ENCODE measurements at places on chromosomes 3 and 15.

- no peak for DNase-seq
These were observed 18.8 kb downstream of the BCL2L10 start for GRCh38 chr15:52093539-52094510.

DNA sequence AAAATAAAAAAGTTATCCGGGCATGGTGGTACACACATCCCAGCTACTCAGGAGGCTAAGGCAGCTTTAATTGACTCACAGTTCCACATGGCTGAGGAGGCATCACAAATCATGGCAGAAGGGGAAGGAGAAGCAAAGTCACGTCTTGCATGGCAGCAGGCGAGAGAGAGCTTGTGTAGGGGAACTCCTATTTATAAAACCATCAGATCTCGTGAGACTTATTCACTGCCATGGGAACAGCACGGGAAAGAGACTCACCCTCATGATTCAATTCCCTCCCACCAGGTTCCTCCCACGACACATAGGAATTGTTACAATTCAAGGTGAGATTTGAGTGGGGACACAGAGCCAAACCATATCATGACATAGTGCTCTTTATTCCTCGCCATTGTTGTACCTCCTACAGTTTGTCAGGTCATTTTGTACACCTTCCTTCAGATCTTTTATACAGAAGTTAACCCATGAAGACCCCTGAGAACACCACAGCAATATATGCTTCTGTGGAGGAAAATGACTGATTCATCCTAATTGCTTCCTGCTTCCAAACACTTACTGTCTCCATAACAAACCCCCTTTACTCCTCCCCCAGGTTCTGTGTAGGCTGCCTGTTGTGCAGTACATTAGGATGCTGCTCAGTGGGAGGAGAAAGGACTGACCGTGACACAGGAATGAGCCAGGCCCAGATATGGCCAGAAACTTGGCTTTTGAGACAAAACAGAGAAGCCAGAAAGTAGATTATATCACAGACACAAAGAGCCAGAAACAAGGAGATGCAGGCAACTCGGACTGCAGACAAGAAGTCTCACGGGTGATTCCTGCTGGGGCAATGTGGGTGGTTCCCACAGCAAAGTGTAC lies 67.9 kb upstream of the HEG1 start:
- no peak for DNase-seq

GRCh38 chr15:59166166-59166565 lies 40.5 kb upstream of the LDHAL6B start:
- no peak for DNase-seq

GRCh38 chr15:71807691-71808091 lies 2.7 kb upstream of the NR2E3 start:
- no peak for DNase-seq

GRCh38 chr3:4807381-4808280 lies 171.6 kb upstream of the BHLHE40 start:
- no peak for DNase-seq

GRCh38 chr3:46393554-46394434 lies 13.1 kb downstream of the CCR5AS start:
- DNase-seq = no peak

DNA sequence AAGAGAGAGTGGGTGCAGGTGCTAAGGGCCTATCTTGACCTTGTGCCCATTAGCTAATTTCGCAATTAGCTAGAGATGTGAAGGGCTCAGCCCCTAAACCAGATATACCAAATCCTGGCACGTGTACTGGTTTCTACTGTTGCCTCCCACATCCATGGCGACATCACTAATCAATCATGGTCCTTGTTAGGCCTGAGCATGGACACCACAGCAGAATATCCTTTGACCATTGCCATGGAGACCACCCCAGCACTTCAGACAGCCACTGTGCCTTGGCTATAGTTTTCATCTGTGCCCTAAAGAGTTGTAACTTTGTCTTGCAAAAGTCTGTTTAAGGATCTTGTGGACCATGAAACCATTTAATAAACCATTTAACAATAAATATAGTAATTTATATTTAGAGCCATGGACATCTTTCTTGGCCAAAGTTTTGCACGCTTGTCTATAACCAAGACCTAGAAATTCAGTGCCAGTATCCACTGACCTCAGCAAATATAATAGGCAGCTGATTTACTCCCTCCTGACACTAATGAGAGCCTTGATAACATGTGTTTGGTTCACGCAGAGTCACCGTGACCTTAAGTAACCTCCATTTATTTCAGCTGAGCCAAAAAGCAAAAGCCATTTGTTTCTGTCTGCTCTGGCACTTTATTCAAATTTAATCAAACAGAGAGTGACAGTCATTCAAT lies 43.4 kb downstream of the COLQ start:
- no peak for DNase-seq

GRCh38 chr3:113623324-113623723 lies 73.1 kb downstream of the USF3 start:
- DNase-seq = no peak

GRCh38 chr15:41930221-41930866 lies 36.5 kb upstream of the SPTBN5 start:
- no peak for DNase-seq

DNA sequence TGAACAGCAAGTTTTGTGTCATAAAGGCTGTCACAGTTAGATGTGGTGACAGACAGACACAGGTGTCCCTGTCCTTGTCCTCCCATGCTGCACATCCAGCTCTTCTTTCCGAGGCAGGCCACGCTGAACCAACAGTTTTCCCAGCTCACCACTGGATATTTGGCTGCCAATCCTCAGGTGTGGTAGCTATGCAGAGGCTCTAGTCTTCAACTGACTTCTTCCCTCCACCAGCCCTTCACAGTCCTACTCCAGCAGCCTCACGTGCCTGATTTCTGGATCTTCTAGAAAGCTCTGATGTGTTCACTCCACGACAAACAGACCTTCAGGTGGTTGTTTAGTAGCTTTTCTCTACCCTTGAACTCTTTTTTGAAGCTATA lies 145.5 kb downstream of the UACA start:
- no peak for DNase-seq

DNA sequence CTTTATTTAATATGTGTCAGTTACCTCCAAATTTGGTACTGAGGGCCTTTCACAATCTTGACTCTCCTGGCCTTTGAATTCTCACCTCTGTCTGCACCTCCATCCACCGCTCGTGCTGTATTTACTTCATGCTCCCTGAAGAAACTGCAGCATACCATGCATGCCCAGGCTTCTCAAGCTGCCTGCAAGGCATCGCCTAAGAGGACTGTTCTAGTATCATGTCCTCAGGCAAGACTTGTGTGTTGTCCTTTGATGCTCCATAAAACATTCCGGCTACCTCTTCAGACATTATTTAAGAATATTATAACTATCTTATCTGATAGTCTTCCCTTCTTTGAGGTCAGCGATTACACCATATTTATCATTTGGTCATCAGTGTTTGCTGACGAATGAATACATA lies 682.5 kb downstream of the NR2F2 start:
- DNase-seq = no peak

- no peak for DNase-seq
These were observed 967.7 kb downstream of the AGBL1 start for GRCh38 chr15:87047203-87047965.

GRCh38 chr3:183854318-183855035 lies 29.1 kb upstream of the MAP6D1 start:
- no peak for DNase-seq

DNA sequence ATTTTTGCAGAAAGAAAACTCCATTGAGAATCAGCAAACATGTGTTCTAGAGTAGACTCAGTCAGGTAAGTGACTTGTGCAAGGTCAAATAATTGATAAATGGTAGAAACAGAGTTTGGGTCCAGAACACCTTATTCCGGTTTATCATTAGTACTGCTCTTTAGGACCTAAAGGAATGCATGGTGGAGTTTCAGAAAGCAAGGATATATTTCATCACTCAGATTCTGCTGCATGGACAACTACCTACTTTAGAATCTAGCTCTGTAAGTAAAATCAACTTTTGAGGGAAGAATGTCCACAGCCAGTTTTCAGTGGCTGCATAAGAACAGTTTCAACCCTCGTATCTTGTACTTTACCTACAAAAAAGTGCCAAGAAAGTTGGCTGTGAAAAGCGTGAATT lies 43.6 kb downstream of the TIMP4 start:
- no peak for DNase-seq

All from CD4-positive, alpha-beta T cell treated with Interleukin-21 for 1 hour (primary cell).